Activated CD4-positive, alpha-beta T cell treated with anti-CD3 and anti-CD28 coated beads, Interleukin-2, amount 50 U/mL, for 16 hours (primary cell): ENCODE measurements at places on chromosomes 5 and 9.

DNA sequence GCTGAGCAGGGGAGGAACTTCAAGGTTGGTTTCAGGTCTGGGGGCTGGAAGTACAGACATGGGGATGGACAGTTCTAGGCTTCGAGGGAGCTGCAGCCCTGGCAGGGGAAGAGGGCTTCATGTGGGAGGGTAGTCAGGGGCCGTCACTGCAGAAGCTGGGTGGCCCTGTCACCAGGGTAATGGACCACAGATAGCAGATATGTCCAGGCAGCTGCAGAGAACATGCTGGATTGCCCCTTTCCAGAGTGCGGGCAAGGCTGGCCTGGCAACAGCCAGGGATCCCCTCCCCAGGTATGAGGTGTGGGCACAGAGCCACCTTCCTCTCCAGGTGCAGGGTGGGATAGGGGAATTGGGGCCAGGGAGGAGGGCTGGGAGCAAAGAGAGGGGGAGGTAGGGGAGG lies 206.5 kb downstream of the GADD45G start:
- DNase-seq = no peak

DNA sequence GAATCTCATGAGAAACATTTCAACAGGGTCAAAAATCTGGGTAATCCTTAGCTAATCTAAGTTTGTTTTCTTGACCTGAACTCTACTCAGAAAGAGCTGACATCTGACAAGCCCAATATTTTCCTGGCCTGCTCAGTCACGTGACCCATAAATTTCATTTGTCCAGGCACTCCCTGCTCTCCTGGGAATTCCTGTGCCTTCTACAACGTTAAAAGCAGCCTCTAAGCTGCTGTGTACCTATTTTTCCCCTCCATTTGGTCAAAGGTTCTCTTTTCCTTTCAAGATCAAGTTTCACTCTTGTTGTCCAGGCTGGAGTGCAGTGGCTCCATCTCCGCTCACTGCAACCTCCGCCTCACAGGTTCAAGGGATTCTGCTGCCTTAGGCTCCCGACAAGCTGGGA lies 148.8 kb upstream of the ABCA1 start:
- no peak for DNase-seq

DNA sequence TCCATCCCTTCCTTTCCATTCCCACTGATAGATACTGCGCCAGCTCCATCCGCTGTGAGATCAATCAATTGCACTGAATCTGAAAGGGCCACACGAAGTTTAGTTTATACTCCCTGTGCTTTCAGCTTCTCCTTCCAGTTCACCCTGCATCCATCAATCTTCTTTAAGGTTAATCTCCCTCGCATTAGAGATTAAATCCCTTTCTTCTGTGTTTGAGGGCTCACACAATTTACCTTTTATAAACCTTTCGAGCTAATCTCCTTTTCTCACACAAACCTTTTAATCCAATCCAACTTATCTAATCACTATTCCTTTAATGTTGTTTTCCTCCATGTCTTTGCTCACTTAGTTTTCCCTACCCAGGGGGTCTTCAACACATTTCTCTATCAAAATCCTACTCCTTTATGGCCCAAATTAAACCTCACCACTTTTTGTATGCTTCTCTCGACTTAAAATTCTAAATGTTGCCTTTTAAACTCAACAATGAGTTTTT lies 64.6 kb upstream of the HAPLN1 start:
- no peak for DNase-seq

DNA sequence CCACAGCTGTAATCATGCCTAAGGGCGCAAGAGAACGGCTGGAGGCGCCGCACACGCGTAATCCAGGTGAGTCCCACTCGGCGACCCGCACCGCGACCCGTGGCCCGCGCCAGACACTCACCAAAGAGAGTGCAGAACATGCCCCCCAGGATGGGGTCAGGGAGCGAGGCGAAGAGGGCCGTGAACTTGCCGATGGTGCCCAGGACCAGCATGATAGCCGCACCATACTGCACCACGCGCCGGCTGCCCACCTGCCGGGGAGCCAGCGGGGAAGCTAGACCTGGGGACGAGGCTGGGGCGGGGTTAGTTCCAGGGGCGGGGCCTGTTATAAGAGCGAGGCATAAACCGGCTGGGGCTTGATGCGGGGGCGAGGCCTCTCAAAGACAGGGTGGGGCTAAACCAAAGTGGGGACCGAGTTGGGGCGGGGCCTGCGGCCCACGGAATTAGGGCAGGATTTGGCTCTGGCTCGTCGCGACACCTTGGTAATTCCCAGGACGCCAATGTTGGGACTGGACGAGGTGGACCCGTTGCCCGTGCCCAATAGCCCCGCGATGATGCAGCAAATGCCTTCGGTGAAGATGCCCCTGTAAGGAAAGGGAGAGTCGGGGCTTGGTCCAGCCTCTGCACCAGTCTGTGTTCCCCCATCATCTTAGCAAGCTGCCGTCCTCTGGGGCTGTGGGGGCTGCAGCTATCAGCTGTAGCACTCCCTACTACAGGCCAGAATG lies 4.8 kb downstream of the SLC23A1 start:
- DNase-seq = no peak

DNA sequence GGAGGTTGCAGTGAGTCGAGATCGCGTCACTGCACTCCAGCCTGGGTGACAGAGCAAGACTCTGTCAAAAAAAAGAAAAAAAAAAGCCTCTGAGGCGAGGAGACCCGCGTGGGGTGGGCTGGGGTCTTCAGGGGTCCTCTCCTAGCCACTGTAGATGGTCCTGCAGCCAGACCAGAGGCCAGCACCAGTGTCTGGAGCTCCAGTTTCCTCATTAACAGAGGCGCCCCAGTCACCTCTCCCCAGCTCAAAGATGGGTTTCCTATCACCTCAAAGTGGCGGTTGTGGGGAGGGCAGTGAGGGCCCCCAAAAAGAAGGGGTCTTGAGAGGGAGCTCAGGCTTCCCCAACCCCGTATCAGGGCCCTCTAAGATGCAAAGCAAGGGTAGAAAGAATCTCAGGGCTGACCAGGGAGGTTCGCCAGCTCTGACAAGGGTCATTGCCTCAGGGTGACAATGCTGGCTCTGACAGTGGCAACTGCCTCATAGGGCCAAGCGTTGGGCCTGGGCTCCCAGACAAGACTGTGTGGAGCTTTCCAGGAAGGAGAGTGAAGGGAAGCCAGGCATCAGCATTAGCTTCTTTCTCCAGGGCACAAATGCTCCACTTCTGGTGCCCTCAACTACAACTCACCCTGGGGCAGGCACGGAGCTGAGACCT lies 15.0 kb downstream of the STK10 start:
- DNase-seq = no peak

- DNase-seq = no peak
These were observed 224.7 kb downstream of the FSTL4 start for GRCh38 chr5:133387621-133388020.

- DNase-seq = no peak
These were observed 52.9 kb upstream of the VCAN start for GRCh38 chr5:83418356-83419321.

- DNase-seq = no peak
These were observed 611 bp downstream of the CIZ1 start for GRCh38 chr9:128190516-128191405.

DNA sequence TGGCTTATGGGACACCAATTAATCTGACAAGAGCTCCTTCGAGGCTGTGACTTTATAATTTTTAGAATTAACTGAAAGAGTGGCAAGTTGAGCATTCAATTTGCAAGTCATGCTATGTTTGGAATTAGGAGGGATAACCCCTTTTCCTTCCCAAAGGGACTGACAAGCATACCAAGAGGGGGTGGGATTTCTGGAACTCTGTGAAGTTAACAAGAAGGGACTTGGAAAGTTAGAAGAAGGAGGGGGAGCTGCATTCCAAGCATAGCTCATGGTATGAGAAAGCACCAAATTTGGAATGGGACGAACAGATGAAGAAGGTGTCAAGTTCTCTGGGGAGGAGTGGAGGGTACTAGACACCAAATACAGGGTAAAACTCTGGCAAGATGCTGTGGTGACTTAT lies 8.9 kb upstream of the PALM2AKAP2 start:
- DNase-seq = no peak

DNA sequence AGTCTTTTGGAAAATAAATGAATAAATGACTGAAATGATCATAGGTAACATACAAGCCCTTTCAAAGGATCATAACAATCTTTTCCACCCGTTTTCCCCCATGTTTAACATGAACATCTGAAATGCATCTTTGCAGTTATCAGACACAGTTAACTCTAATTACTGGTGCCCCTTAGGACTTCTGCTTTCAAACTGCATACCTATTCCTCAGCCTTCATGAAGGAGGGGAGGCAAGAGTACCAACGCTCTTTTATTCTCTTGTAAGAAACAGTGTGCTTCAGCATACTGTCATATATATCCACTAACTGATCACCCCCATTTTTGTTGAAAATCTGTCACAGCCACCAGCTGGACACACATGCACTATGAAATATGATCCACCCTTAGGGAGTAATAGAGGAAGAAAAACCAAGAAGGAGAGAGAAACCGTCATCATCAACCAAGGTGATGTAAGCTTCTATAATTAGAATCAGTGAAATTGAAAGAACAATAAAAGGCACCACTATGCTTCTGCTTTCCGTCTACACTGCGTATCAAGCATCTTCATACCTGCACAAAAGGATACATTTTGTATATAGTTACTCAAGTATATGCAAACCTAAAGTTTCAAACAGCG lies 98.7 kb downstream of the RAPGEF6 start:
- DNase-seq = peak; percentile 46

DNA sequence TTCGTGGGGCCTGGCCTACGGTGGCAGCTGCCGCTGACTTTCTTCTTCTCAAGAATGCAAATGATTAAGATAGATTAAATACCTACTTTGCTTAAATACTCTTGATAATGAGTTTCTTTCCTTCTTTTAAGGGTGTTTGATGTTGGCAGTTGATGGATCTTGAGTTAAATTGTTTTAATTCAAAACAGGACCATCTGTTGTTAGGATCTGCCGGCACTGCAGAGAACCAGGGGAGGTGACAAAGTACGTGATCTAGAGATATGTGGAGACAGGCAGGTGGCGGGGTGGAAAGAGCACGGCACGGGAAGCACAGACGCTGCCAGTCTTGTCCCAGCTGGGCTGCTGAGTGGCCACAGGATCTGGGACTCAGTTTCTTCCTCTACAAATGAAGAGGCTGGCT lies 37.9 kb downstream of the MED27 start:
- no peak for DNase-seq

- DNase-seq = peak; percentile 92
These were observed 3.8 kb upstream of the STC2 start for GRCh38 chr5:173331956-173332479.

DNA sequence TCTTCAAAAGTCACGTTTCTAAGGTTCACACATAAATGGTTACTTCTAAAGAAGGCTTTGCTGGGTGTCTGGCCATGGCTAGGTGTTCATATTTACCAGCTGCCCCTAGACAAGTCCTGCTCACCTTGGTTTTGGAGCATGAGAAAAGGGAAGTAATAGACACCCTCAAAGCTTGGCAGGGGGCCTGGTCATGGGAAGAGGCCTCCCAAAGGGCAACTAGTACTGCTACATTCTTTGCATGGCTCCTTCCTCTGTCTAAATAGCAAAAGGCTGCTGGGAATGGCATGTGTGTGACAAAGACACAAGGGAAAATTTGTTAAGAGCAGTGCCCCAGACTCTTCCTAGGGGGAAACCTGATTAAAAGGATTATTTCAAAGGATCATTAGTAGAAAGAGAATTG lies 93.4 kb downstream of the NRG2 start:
- no peak for DNase-seq

- peak; percentile 65 for DNase-seq
These were observed 5.7 kb downstream of the MAPKAP1 start for GRCh38 chr9:125701351-125701750.

DNA sequence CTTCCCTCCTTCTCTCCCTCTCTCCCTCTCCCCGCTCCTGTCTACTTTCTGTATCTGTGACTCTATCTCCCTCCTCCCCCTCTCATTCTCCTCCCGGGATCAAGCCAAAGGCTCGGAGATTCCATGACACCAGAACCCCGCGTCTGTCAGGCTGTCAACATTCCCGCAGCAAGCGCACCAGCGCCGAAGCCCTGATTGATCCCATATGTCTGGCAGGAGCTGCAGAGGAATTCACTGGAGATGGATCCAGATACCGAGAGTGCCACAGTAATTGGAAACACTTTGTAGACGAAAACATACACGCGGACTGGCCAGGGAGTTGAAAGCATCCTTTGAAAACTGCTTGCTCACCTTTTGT lies 300 bp upstream of the SVEP1 start:
- DNase-seq = no peak

DNA sequence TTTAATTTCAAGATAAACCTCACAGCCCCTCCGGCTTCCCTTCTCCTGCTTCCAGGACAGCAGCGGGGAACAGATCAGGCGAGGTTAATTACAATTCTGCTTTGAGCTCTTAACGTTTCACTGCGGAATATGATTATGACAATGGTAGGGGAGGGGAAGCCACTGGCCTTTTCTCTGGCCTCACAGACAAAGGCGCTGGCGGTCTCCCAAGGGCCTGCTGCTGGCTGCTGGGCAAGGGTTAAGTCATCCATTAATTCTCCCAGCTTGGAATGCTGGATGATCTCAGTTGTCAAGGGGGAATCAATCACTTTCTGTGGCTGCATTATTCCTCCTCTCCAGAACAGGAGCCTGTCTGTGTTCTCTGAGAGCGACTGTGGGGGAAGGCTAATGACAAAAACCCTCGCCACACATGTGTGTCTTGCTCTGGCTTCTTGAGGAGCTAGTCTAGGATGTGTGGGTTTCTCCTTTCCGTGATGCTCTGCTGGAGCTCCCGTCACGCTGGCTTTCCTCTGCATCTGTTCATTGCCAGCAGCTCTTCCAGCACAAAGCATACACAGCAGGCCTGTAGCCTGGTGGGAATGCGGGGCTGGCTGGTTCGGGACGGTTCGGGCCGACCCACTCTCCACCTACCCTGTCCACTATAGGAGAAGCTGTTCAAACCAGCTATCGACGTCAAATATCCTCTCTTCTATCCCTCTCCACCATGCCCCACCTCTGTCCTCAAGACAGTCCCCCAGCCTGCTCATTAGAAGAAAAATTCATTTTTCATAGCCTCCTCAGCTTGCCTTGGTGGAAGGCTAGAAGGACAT lies 82.8 kb downstream of the DCP2 start:
- DNase-seq = no peak

DNA sequence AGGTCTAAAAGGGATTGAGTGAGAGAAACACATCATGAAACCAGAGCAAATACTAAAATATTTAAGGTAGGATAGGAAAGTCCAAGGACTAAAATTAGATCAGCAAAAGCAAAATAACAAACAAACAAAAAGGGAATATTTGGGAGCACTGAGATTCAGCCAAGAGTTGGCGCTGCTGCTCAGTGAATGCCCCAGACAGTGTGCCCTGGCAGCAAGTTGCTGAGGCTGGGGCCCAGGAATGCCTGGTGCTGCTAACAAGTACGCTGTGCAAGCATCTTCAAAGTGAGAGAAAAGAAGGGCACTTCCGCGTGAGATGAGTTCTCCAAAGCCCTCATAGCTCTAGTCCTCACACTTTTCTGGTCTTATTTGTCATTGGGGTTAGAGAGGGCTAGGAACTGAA lies 603.3 kb downstream of the EFNA5 start:
- no peak for DNase-seq

- no peak for DNase-seq
These were observed 449.5 kb upstream of the TRPC7 start for GRCh38 chr5:136814619-136815378.
